ENCODE measurements at places on chromosomes 2 and 18.

GRCh38 chr18:65811307-65811706, 60.5 kb downstream of the CDH7 start:
- DNase-seq: no peak

DNA sequence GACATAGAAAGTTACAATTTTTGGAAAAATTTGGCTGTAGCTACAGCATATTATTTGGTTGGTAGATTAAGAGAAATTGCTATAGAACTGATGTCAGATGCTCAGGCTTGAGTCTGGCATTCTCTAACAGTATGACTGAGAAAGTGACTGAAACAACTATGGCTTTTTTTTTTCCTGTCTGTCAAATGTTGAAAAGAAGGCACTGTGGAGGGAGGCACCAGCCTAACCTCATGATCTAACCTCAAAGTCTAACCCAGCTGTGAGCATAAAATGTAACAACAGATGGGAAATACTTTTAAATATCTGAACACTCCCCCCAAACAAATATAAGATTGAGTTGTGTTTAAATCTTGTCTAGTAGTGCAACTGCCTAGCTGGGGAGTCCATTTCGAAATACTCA, 629.1 kb downstream of the LRP1B start:
- DNase-seq: no peak

DNA sequence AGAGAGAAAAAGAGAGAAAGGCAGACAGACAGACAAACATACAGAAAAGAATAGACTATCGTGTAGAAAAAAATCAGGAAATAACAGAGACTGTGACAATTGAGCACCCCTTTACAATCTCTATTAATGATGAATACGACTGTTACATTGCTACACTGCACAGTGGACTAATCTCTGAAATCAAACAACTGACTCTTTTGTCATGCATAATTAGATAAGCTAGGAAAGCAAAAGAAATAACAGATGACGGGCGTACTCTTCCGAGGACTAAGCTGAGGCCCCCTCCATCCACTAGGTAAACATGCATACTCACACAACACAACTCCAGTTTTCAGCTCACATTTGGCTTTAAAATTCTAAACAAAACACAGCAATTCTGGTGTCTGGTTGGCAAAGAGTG, 267.0 kb downstream of the NOL4 start:
- DNase-seq: no peak

DNA sequence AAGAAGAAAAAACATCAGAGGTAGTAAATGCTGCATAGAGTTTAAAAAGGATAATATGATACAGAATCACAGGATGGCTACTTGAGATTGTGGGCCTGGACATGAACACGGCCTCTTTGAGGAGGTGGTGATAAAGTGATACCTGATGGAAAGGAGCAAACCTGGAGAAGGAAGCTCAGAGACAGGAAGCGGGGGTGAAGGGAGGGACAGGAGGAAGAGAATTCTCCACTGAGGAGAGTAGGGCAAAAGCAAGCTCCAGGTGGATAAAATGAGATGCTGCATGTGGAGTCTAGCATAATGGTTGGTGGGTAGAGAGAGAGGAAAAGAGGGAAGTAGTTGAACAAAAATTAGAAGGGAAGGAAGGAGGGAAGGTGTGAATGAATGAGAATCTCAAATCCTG, 77.0 kb upstream of the GALNT3 start:
- DNase-seq: no peak

DNA sequence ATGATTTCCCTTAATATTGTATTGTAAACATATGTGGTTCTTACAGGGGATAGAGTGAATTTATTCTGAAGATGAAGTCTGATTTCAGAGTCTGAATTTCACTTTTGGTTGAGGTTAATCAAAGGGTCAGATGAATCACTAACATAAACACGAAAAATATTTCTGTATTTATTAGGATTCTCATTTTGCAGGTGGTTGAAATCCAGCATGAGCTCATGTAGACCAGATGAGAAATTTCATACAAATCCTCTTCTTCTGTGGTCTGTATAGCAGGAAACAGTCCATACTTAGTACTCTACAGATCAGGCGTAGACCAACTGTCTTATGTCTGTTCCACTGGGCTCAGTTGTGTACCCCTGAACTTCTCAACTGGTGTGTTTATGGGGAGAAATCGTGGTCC, 157.8 kb downstream of the BABAM2 start:
- no peak for DNase-seq

- no peak for DNase-seq
Measured at GRCh38 chr2:216857131-216857550, 2.7 kb downstream of the TNP1 start.

DNA sequence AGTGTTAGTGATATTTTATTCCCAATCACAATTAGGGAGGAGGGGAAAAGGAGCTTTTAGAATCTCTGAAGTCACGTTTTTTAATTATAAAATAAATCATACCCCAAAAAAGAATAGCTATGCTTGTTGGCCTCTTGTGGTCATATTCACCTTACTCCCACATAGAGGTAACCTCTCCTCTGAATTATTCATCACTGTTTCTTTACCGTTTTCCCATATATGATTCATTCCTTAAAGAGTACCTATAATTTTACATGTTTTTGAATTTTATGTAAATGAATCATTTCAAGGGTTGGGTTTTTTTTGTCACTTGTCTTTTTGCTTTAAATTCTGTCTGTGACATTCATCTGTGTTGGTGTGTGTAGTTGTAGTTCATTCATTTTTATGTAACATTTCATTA, 110.6 kb upstream of the CD302 start:
- no peak for DNase-seq

DNA sequence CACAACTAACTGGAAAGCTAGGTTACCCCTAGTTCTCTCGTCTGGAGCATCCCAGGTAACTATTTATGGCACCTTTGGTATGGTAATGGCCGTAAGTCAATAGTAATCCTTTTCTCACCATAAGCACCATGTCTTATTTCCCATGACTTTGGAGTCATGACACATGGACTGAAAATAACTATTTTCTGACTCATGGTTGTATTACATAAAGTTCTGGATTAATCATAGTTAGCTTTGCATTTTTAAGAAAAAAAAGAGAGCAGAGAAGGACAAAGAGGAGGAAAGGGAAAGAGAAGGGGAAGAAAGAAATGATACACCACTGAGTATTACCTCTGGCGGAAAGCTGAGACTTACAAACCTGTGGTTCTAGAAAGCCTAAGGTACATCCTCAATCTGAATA, 99.3 kb downstream of the BIN1 start:
- no peak for DNase-seq

DNA sequence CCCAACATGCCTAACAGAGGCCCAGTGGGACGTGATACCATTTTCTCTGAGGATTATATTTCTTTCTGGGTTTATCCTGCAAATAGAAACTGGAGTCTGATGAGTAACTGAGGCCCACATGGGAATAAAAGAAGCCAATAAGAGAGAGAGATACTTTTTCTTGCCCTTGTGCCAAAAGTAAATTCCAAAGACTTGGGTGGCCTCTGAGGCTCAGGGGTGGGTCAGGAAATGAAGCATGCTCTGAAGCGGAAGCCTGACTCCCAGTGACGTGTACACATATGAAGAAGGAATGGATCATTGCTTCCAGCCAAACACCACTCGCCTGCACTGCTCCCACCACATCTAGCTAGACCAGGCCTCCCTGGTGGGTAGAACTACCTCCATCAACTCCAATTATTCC, 273.6 kb upstream of the NCKAP5 start:
- no peak for DNase-seq

DNA sequence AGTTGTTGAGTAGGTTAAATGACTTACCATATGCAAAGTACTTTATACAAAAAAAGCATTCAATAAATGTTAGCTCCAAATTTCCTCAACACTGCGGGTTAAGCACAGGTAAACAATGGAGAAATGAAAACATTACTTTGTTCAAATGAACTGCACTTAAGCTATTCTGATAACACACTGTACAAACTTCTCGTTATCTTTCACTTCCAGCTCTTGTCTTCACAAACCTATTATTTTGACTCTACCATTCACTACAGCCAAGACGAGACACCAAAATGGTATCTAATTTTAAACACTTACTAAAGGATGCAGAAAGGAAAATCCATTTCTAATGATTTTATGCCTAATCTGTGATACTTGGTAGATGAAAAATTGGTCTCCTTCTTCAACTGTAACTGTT, 43.8 kb downstream of the SLC40A1 start:
- no peak for DNase-seq

DNA sequence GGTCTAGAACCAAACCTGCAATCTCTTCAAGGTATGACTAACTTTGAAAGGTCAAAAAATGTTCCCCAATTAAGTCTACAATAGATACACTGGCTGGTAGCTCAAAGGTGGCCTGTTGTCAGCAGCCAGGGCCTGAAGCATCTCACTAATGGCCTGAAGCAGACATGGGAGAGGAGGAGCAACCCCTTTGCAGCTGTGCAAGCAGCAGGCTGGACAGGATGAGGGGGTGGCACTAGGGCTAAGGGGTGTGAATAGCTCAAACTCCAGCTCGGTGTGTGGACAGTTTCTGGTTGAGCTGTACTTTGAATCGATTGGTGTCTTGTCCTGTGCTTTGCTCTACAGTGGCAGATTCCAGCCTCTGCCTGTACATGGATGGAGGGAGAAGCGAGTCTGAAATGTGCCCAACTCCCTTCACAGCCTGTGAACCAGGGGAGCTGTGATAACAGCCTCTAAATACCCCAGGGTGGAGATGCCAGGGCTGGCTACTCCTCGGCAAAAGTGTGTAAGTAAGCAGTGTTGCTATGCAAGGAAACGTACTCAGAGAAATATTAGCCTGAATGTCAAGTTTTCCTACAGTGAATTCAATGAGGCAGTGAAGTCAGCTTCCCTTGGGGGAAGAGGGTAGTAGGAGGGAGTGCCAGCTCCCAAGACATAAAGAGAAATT, 34.7 kb upstream of the DTNB start:
- DNase-seq: no peak

GRCh38 chr18:12306752-12307700, 1.0 kb upstream of the TUBB6 start:
- no peak for DNase-seq

DNA sequence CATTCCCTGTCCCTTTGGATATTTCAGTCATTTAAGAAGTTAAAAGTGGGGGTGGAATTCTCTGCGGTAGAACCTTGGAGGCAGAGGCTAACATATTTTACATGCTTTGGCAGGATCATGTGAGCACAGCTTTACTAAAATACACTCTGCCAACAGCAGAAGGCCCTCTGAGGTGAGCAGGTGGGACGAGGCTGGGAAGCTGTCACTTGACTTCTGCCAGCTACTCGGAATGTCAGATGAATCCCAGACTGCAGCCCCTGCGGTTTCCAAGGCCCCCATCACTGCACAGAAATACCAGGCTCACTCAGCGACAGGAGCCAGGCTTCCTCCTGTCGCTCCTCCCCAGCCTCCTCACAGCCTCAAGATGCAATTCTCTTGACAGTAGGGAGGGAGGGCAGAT, 220.9 kb upstream of the REV1 start:
- no peak for DNase-seq

DNA sequence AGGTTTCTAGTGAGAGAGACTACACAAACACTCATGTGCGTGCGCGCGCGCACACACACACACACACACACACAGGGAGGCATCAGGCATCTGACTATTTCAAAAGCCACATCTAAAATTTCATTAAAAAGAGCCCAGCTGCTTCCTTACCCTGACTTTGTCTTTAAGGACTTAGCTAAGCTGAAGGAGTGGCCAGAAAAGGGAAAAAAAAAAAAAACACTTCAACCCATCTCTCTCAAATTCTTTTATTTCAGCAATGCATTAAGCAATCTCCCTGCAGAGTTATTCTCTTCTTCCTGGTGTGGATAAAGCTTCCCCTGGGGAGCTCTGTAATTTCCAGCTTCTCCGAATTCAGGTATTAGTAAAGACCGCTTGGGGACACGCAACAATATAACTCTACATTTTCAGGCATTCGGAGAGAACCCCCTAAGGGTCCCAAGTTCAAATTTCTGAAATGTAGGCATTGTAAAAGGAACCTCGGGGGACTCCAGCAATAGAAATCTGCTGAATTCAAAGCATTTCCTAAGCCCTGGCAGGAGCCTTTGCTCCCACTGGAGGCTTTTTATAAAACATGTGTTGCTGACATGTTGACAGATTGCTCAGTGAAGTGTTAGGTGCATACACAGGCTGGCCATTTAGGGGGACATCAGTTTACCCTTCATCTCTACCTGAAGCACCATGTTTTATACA, 67.0 kb downstream of the ZNF521 start:
- DNase-seq: no peak

DNA sequence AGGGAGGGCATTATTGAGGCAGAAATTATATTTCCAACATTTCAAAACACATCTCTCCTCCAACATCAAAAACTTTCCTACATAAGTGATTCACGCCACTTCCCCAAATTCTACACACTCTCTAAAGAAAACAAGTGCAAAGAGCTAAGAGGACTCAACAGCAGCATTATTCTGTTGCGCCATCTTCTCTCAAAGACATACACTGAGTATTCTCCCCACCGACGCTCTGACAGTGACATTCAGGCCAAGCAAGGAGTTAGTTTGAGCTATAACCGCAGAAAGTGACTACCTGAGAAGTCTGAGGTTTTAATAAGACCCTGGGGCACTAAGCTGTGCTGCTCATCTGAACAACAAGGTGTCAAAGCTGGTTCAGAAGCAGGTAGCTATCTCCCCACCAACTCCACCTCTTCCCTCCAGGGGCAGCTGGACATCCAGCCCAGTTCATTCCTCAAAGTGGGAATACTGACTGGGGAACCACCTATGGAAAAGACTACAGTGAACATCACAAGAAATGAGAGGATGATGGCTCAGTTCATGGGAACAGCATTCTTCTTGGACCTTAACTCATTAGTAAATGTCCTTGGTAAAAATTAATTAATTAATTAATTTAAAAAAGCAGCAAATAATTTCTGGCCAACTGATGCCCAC, 309.5 kb upstream of the CCDC68 start:
- DNase-seq: no peak

DNA sequence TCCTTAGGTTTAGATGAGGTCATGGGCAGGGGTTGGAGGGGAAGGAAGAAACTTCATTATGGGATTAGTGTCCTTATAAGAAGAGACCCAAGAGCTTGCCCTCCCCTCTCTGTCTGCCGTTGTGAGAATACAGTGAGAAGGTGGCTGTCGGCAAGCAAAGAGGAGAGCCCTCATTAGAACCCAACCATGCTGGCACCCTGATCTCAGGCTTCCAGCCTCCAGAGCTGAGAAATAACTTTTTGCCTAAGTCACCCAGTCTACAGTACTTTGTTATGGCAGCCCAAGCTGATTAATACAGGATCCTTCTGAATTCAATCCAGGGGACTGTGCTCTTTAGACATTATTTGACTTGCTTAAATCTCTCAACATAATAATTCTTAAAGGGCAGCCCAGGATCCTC, 209.0 kb downstream of the RNF152 start:
- no peak for DNase-seq

GRCh38 chr2:20180676-20181648, 44.0 kb downstream of the SDC1 start:
- no peak for DNase-seq

- DNase-seq: no peak
Measured at GRCh38 chr2:46073540-46074046, 223.6 kb upstream of the EPAS1 start.

- no peak for DNase-seq
Measured at GRCh38 chr2:212451786-212452231, 86.8 kb downstream of the ERBB4 start.

GRCh38 chr2:120470041-120470965, 124.4 kb downstream of the INHBB start:
- DNase-seq: no peak

All from midbrain (tissue), 1 donor.